Epithelial cell of alveolus of lung (primary cell): ENCODE measurements at places on chromosomes 5 and 9. TPM values are rescaled to one million over a fixed set of nuclear protein-coding genes. Genes with fewer than 3 reads are reported as not detected.

The FOXI1 gene
- total RNA-seq = not detected in 2 replicates

The CDKN2B gene
- 1.2 and 42.5 TPM in 2 replicates for total RNA-seq

The CDKN2A gene
- 0.64 and 8.3 TPM in 2 replicates for total RNA-seq

The SHOC1 gene
- total RNA-seq = not detected in 2 replicates

The SLC28A3 gene
- 0.13 TPM in 1 of 2 replicates, not detected in the other for total RNA-seq

The FBXO10 gene
- 4.9 and 8.3 TPM in 2 replicates for total RNA-seq

The TEX48 gene
- total RNA-seq = not detected in 2 replicates

The NR4A3 gene
- 0.26 and 1.3 TPM in 2 replicates for total RNA-seq

The DNAJC18 gene
- total RNA-seq = 6.7 and 7.8 TPM in 2 replicates

The ARID3C gene
- total RNA-seq = 0.13 TPM in 1 of 2 replicates, not detected in the other

The PCDHA5 gene
- not detected in 2 replicates for total RNA-seq

The OSMR gene
- total RNA-seq = 43.8 and 124 TPM in 2 replicates

The MCIDAS gene
- not detected in 2 replicates for total RNA-seq

The HMGCR gene
- 18.4 and 70.6 TPM in 2 replicates for total RNA-seq

The PCDHGA1 gene
- total RNA-seq = 0.13 and 0.64 TPM in 2 replicates

The WNK2 gene
- not detected in 2 replicates for total RNA-seq

The INSL4 gene
- total RNA-seq = not detected in 2 replicates

The DHFR gene
- total RNA-seq = 24.1 and 36.1 TPM in 2 replicates
